ENCODE measurements at places on chromosomes 12 and 14. TPM values are rescaled to one million over a fixed set of nuclear protein-coding genes. Genes with fewer than 3 reads are reported as not detected.

- DNase-seq = no peak
Measured at GRCh38 chr14:103151270-103151945, 28.1 kb downstream of the TNFAIP2 start.

The CIROP gene
- not detected for total RNA-seq

The DMAC2L gene
- total RNA-seq = 20.3 TPM

The BCL2L14 gene
- total RNA-seq = 0.29 TPM

The NINJ2 gene
- total RNA-seq = 17.0 TPM

The COX8C gene
- not detected for total RNA-seq

All from breast epithelium (tissue), 4 donors.